ENCODE measurements at places on chromosomes 3 and 15.

GRCh38 chr3:46393554-46394434 is 13.1 kb downstream of the CCR5AS start:
- DNase-seq = no peak

DNA sequence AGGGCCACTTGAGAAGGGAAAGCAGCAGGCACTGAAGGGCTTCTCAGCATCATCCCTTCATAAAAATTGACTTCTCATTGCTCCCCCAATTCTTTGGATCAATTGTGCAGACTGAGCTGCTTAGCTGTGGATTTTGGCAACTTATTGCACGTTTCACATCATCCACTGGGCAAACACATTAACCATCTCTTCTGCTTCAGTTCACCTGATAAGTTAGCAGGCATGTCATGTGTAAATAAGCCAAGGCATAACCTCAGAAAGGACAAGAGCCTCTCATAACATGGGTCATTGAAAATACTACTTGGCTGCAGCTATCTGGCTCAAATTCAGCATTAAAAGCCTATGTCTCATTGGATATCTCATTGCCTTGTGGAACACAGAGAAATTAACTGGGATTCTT is 366.5 kb downstream of the LRRC3B start:
- no peak for DNase-seq

DNA sequence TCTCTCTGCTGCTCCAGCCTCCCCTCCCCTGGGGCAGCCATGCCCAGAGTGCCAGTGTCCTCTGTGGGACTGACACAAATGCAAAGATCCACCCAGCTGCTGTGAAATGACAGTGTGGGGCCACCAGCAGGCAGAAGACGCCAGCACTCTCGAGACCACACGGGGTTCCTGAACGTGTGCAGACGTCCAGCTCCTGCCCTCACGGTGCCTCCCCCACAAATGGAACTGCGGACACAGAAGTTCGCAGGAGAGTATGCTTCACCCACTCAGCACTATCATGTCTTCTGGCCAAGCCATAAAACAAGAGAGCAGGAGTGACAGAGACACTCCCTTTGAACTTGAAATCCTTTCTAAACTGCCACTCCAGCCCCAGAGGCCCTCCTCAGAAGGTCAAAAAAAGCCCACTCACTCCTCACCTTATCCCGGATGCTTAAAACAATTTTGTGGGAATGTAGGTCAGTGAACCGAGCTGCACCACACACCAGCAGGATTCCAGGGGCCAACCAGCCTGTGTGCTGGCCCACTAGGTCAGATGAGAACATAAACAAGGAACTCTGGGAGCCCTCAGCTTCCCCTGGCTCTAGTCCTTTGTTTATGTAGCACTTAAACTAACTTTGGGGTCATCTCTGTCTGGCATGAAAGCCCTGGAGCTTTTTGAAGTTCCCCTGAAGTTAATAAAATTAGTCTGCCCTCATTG is 112.6 kb downstream of the DNAJB8 start:
- no peak for DNase-seq

DNA sequence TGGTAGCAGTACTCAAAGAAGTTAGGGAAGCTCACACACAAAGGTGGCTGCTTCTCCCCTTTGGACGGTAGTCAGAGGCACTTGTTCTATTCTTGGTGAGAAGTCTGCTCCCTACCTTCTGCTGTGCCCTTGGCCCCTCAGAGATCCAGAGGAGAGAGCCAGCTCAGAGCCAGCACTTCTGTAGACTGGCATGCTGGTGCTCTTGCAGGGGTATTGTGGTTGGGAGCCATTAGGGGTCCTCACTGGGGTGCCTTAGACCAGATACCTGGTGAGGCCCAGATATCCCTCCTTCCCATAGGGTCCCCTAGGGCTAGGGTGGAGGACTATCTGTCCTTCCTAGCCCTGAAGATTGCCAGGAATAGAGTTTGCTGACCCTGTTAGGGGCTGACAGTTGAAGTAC is 140.6 kb downstream of the EEFSEC start:
- DNase-seq = no peak

DNA sequence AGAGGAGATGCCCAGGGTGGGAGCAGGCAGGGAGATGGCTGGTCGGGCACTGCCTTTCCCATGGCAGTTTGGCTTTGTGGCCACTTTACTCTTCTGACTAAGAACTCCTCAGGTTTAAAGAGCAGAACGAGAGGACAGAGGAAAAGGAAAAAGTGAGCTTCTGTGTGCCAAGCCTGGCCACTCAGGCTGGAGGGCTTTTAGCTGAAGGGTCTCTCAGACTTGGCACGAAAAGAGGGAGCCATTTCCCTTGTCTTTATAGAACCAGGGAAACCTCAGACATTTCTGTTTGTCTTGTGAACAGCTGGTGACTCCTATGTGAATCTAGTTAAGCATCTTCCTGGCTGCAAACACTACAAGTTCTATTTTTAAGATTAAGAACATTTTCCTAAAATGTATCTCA is 23.3 kb upstream of the PSMD6 start:
- DNase-seq = no peak

- no peak for DNase-seq
Measured at GRCh38 chr3:186053954-186054791, 54.7 kb downstream of the ETV5 start.

GRCh38 chr3:5122741-5123706 is 932 bp downstream of the ARL8B start:
- peak; percentile 51 for DNase-seq

- no peak for DNase-seq
Measured at GRCh38 chr3:13972679-13973379, 93.0 kb upstream of the WNT7A start.

- no peak for DNase-seq
Measured at GRCh38 chr3:60228823-60229222, 1022.4 kb downstream of the FHIT start.

DNA sequence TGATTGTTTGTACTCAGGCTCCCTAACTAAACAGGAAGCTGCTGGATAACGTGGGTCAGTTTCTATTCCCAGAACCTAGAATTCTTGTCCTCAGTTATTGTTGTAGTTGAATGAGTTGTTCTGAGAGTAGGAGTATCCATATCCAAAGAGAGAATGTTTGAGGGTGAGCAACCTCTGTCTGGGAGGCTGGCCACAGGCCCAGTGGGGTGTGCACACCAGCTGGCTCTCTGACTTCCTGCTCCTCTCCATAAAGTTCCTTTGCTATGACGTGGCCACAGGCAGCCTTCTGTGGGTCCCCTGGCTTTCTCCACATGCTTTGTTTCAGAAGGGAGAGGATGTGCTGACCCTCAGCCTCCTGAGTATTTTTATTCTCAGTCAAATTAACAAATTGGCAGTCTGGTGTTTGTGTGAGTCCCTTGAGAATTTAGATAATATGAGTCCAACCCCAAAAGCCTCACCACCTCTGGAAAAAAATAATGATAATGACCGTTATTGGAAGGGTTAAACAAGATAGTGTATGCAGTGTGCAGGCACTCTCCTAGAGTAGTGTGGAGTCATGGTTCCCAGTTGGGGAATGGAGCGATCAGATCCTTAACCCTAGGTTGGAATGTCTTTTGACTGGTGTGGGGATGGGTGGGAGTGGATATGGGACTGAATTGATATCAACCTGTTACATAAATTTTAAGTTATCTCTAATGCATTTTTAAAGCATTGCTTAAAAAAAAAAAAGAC is 47.6 kb upstream of the MED12L start:
- no peak for DNase-seq

GRCh38 chr3:177448987-177449359 is 251.7 kb upstream of the TBL1XR1 start:
- DNase-seq = no peak

Data from CD4-positive, alpha-beta T cell treated with Interleukin-4 for 1 hour (primary cell).